Fibroblast of skin of abdomen (primary cell): ENCODE measurements at places on chromosomes 6 and 20.

DNA sequence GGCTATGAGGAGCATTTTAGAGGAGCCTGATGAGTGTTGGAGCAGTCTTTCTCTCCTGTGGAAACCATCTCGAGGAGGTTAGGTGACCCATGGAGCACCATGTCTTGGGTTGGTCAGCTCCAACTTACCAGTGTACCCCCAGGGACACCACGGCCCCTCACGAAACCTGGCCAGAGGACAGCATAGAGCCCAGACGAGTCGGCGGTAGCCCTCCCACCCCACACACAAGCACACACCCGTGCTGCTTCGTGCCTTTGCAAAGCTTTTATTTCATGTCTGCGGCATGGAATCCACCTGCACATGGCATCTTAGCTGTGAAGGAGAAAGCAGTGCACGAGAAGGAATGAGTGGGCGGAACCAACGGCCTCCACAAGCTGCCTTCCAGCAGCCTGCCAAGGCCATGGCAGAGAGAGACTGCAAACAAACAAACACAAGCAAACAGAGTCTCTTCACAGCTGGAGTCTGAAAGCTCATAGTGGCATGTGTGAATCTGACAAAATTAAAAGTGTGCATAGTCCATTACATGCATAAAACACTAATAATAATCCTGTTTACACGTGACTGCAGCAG lies 53.6 kb downstream of the EZR start:
- no peak for DNase-seq

- peak; percentile 80 for DNase-seq
These were observed 14.5 kb downstream of the CD109 start for GRCh38 chr6:73710470-73710869.

DNA sequence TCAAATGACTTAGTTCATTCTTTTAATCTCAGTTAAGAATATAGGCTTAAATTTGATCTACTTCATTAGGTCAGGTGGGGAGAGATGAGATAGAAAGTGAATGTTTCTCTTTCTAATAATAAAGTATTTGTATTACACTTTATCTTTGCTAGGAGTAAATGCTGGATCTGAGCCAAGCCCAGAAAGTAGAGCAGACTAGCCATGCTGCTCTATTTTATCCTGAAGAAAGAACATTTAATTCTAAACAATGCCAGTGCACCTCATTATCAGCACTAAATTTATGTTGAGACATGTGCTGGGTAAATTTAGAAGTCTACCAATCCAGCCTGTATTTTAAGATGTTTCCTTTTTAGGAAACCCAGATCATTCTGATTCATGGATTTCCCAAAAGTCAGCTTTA lies 43.5 kb downstream of the AKIRIN2 start:
- no peak for DNase-seq

GRCh38 chr6:41775293-41775882 lies 4.3 kb downstream of the FRS3 start:
- DNase-seq, result no peak

DNA sequence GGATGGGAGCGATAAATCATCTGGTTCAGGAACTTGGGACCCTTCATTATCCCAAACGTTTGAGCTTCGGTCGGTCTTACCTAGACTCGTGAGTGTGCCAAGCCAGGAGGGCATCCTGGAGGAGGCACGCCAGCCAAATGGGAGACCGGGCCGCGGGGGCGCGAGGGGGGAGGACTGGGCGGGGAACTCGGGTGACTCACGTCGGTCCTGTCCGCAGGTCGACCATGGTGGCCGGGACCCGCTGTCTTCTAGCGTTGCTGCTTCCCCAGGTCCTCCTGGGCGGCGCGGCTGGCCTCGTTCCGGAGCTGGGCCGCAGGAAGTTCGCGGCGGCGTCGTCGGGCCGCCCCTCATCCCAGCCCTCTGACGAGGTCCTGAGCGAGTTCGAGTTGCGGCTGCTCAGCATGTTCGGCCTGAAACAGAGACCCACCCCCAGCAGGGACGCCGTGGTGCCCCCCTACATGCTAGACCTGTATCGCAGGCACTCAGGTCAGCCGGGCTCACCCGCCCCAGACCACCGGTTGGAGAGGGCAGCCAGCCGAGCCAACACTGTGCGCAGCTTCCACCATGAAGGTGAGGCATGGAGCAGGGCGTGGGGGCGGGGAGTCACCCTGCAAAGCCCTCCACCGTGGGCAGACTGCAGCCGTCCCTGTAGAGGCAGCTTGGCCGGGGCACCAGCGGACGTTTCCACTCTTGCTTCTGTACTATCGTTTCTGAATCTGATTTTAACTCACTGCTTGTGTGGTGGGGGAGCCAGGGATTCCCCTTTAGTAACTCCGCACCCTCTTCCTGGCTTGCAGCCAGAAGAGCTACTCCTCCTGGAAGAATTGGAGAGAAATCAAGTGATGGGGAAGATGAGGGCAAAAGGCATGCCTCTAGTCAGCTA lies 2.7 kb downstream of the BMP2 start:
- DNase-seq, result peak; percentile 55

GRCh38 chr6:165077876-165078275 lies 231.5 kb downstream of the C6orf118 start:
- DNase-seq, result no peak

GRCh38 chr6:38806271-38806670 lies 91.2 kb downstream of the DNAH8 start:
- no peak for DNase-seq

DNA sequence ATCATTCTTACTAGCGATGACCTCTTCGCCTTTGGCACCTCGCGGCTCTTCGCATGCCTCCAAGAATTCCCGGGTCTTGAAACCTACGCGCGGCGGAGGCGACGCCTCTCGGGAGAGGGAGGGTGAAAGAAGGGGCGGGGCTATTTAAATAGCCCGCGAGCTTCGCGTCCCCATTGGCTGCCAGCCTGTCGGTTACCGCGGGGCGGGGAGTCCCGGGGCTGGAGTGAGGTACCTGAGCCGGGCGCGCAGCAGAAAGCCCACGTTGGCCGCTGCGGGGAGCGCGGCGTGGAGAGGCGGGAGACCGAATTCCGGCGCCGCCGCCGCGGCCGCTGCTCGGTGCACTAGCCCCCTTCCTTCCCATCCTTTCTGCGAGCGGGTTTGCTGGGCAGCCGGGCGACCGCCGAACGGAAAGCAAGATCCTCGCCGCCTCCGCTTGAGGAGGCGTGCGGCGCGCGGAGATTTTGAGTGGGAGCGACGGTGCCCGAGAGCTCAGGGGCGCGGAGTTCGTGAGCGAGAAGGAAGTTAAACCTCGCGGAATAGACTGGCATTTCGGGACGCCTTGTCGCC lies at the start of gene BMP6:
Gene BMP6 (plus strand): TSS at position 251 of the 567 bp plus-strand sequence. CDS start 857 bp downstream, outside the sequence.
- DNase-seq, result peak; percentile 78

GRCh38 chr6:11179419-11180202 lies 52.9 kb downstream of the NEDD9 start:
- DNase-seq, result peak; percentile 61

DNA sequence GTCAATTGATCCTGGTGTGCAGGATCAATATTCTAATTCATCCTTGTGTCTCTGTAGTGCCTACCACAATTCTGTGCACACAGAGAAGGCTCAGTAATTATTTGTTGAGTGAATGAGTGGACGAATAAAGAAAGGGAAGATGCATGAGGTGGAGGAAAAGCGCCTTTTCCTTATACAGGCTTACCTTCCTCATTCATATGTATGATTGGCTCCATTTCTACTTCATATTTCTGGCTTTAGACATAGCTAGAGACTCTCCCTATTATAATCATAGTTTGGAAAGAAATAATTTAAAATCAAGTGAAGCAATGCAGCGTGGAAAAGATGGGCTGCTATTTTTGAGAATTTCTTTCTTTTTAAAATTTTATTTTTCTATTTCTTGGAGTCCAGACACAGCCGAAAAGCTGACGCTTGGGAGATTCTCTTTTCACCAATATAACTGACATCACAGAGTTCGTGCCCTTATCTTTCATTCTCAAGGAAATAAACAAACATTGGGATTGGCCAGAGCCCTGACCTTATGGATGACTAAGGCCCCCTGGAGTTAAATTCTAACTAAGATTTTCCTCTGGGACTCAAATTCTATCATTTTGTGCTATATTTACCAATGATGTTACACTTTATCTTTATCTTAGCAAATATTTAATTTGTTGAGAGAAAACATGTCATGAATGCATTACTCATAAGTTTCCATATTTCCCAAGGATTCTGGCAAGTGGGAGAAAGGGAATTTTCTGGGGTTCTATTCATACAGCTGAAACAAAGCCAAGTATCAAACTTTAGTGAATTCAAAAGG lies 48.1 kb downstream of the PRL start:
- peak; percentile 52 for DNase-seq

DNA sequence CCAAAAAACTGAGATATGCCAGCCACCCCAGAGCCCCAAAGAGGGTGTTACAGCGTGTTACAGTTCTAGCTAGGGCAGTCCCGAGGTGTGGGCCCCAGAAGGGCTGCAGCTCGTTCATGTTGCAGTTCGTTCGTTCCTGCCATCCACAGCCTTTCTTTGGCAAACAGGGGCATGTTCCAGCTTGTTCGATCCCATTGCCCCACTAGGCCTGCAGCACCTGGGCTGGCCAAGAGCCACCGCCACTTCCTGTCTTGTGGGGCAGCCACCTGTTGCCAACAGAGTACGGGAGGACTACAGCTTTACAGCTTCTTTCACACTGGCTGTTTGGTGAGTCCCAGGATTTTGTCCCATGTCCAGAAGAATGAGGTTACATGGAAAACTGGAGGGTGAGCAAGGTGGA lies 198.1 kb downstream of the MMUT start:
- no peak for DNase-seq

DNA sequence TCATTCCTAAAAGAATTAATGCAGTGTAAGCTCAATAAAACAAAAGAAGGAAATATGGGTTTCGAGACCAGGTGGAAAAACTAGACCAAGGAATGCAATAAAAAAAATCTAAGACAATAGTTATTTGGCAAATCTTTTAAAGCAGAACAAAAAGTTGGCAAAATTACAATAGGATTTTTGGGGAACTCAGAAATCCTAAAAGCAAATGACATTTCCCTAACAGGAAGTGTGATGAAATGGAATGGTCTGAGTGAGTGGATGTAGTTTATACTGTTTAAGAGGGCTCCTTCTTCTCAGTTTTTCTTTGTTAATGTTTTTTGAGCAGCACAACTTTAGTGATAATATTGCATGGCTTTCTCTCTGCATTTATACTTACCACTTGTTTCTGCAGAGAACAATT lies 190.0 kb downstream of the PLCB4 start:
- no peak for DNase-seq

DNA sequence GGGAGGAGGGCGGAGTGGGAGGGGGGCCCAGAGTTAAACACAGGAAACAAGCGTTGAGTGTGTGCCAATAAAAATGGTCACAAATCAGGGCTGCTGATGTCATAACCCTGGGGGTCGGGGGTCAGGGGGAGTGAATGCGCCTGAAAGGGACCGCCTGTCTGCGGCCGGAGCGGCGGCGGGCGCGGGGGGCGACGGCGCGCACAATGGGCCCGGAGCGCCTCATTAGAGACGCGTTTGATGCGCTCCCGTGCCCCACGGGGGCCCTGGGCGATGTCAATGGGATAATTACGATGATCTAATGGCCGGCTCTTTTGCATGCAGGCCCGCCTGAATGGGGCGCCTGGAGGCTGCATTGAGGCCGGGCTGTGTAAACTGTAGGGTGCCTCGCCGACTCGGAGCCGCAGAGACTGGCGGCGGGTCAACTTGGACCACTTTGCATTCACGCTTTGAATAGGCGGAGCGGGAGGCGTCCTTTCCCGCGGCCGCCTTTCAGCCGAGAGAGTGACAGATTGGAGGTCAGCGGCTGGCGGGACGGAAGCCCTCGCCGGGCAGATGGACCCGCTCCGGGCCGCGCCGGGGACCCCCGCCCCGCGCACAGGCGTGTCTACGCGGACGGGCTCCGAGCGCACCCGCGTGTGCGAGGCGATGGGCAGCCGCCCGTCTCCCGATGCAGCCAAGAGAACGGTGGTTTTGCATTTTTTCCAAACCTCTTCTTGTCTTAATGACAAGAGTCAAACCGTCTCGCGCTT lies 296.1 kb downstream of the TFAP2C start:
- DNase-seq, result no peak

GRCh38 chr20:36519012-36519719 lies 22.2 kb upstream of the MYL9 start:
- no peak for DNase-seq

DNA sequence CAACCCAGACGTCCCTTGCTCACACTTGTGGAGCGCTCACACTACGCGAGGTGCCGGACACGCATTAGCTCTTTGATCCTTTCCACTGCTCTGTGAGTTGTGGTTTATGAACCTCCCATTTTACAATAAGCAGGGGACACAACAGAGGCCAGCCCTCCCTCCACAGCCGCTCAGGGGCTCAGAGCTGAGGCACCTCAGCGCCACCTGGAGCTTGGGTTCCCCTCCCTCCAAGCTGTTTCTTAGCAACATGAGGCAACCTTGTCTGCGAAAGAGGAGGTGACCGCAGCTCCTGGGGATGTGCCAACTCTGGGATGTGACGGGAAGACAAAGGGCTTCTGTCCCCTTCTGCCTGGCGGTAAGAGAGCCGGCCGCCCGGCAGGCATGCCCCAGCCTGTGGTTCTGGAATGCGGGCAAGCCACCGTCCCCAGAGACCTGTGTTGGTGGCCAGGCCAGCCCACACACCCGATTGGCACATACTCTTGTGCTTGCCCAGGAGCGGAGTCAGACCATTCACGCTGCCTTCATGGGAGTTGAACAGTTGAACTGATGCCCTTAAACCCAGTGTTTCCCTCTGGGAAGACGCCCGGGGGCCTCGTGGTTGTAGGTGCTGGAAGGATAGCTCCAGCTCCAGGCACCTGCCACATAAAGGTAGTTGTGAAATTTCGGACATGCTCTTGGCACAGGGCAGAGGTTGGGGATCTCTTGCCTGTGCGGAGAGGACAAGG lies 44.5 kb downstream of the RBM38 start:
- no peak for DNase-seq

- no peak for DNase-seq
These were observed 32.7 kb upstream of the SNAP25 start for GRCh38 chr20:10185741-10186558.

DNA sequence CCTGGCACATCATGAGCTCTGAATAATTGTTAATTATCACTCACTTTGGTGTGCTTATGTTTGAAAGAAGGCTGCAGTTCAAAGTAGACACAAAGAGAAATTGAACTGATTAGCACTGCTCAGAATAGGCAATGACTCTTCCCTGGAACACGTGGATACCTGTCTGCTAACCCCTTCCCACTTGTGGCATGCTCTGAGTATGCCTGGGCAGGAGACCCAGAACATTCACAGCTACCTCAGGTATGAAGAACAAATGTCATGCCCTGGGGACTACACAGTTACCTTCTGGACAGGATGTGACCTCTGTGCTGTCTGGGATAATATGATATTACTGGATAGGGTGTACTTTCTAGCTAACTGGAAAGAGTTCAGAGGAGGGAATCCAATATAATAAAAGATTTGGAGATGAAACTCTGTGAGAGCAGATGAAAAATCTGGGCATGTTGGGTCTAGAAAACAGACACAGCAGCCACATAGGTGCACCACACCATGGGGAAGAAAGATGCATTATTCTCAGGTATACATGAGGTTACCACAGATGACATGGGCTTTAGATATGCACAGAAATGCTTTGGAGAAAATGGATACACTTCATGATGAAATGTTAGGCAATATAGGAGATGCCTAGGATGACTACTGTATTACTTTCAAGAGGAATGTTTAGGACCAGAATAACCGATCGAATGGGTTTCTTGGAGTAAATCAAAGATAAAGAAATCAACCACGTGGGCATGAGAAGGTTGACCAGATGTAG lies 324.2 kb upstream of the PREP start:
- DNase-seq, result peak; percentile 67

- no peak for DNase-seq
These were observed 745.5 kb upstream of the NRSN1 start for GRCh38 chr6:23380465-23380864.

GRCh38 chr6:129679758-129680157 lies 30.2 kb downstream of the ARHGAP18 start:
- DNase-seq, result no peak
